ENCODE measurements at places on chromosomes 1 and 21. TPM values are rescaled to one million over a fixed set of nuclear protein-coding genes. Genes with fewer than 3 reads are reported as not detected.

ZNF683 gene
- not detected for total RNA-seq

GPR61 gene
- total RNA-seq: 10.9 TPM

RXFP4 gene
- total RNA-seq: not detected

SWT1 gene
- total RNA-seq: 16.2 TPM

C1orf167 gene
- total RNA-seq: not detected

CNR2 gene
- not detected for total RNA-seq

BSND gene
- total RNA-seq: 0.09 TPM

ARHGEF2 gene
- 78.8 TPM for total RNA-seq

ACTA1 gene
- 2.1 TPM for total RNA-seq

PAX7 gene
- total RNA-seq: 0.82 TPM

ORC1 gene
- 3.1 TPM for total RNA-seq

RGSL1 gene
- not detected for total RNA-seq

MPL gene
- total RNA-seq: not detected

TMEM53 gene
- total RNA-seq: 4.7 TPM

MYBPHL gene
- total RNA-seq: 0.27 TPM

YOD1 gene
- total RNA-seq: 18.9 TPM

S100A7 gene
- not detected for total RNA-seq

CACNA1S gene
- total RNA-seq: 0.09 TPM

CORT gene
- total RNA-seq: 1.1 TPM

C1orf210 gene
- not detected for total RNA-seq

RNF19B gene
- total RNA-seq: 23.9 TPM

MTARC1 gene
- 11.3 TPM for total RNA-seq

GRHL3 gene
- 1.2 TPM for total RNA-seq

Measured in cerebellum (tissue), 4 donors.